ENCODE measurements at places on chromosomes 12 and 14. TPM values are rescaled to one million over a fixed set of nuclear protein-coding genes. Genes with fewer than 3 reads are reported as not detected.

Gene ACVRL1
- 0.46 TPM for total RNA-seq

Gene SIX4
- 26.0 TPM for total RNA-seq

Gene A2M
- total RNA-seq, result 84.9 TPM

Gene NXPH4
- total RNA-seq, result 15.1 TPM

Gene TRHDE
- total RNA-seq, result 3.2 TPM

Data from type B pancreatic cell (in vitro differentiated cells).